ENCODE measurements at places on chromosomes 3 and 15.

- DNase-seq: no peak
These were observed 1.8 kb upstream of the ZBTB38 start for GRCh38 chr3:141366285-141367037.

GRCh38 chr3:159928071-159928491 is 60.6 kb upstream of the IL12A start:
- DNase-seq: no peak

DNA sequence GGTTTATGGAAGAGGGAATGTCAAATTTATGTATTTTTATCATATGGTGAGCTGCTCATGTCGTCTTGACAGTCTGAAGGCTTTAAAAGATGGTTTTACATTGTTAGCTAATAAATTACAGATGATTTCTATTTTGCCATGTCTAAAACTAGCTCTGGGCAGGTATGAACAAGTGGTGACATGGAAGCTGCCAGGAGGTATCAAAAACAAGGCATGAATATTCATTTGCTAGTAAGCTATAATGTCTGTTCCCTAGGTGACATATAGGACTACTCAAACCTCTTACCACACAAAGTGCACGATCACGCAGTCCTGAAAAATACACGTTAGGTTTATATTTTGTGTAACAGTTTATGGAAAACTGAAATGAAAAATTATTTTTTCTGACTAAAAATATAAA is 34.8 kb downstream of the ST3GAL6 start:
- no peak for DNase-seq

DNA sequence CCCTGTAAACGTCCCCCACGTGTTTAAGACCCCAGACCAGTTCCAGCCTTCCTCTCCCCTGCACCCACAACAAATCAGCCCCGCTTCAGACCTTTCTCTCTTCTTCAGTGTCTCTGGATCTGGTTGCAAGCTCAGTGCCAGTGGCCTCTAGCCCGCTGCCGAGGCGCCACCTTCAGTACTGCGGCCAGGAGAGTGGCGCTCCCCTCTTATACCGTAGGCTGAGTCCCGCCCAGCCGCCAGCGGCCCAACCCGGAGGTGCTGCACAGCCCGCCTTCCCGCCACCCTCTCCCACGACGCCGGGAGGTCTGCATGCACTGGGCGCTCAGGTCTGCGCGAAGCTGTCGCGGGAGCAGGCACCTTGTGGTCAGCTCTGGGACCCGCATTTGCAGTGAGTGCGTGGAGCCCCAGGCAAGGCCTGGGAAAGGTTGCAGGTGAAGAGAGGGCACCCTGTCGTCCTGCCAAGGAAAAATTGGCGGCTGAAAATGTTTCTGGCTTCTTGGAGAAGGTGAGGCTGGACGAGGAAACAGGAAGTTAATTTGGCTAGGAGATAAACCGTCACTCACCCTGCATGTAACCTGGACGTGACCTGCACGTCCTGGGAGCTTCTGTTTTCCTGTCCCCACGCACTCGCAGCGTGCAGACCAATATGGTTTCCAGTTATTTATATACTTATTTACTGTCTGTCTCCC is at the start of gene C2CD4B:
TSS of gene C2CD4B (minus strand) at position 182 of the 689 bp plus-strand sequence. CDS start 301 bp downstream, outside the sequence.
- DNase-seq: no peak

- DNase-seq: no peak
These were observed 61.5 kb downstream of the P3H2 start for GRCh38 chr3:190059242-190059590.

- no peak for DNase-seq
These were observed 29.6 kb downstream of the PPP4R2 start for GRCh38 chr3:73026111-73026759.

GRCh38 chr15:78726870-78727551 is 84.3 kb downstream of the ADAMTS7 start:
- DNase-seq: no peak

- no peak for DNase-seq
These were observed 13.5 kb downstream of the VIPR1 start for GRCh38 chr3:42515976-42516375.

DNA sequence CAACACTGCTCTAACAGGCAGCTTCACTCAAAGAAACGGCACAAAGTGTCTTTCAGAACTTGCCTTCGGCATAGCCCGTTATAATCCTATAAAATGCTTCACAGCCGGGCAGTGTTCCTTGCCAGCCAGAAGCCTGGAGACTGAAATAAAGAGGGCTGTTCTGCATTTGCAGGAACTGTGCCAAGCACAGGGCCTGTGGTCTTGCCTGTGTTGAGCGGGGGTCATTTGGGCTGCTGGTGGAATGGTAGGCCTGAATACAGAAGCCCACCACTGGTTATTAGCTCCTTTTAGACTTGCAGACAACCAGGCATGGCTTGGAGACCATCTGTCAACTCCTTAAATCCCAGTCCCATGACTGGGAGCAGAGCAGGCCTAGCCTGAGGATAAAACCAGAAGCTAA is 4.7 kb upstream of the ARHGEF3 start:
- no peak for DNase-seq

DNA sequence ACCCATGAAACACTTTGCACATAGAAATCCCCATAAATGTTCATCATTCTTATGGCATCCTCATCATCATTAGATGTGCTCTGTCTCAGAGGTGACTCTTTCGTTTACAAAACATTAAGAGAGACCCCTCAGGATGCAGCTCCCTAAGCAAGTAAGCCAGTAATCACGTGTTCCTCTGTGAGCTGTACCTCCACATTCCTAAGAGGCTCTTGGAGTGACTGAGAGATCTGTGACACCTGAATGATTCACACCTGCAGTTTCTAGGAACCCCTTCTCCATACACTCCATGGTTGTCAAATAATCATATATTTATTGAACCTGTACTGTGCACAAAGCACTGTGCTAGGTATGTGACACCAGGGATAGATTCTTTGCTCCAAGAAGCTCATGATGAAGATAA is 602.4 kb downstream of the UNC13C start:
- no peak for DNase-seq

DNA sequence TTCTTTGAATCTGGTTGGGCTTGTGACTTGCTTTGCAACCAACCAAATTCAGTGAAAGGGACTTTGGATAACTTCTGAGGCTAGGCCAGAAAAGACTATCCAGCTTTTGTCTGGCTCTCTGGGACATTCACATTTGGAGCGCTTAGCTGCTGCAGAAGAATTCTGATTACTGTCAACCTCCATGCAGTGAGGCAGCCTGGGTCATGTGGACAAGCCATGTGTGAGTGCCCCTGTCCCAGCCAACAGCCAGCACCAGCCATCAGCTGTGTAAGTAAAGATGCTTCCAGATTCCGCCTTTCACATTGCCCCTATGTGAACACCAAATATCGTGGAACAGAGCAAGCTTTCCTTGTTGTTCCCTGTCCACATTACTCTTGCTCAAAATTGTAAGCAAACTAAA is 12.9 kb upstream of the TNFAIP8L3 start:
- no peak for DNase-seq

DNA sequence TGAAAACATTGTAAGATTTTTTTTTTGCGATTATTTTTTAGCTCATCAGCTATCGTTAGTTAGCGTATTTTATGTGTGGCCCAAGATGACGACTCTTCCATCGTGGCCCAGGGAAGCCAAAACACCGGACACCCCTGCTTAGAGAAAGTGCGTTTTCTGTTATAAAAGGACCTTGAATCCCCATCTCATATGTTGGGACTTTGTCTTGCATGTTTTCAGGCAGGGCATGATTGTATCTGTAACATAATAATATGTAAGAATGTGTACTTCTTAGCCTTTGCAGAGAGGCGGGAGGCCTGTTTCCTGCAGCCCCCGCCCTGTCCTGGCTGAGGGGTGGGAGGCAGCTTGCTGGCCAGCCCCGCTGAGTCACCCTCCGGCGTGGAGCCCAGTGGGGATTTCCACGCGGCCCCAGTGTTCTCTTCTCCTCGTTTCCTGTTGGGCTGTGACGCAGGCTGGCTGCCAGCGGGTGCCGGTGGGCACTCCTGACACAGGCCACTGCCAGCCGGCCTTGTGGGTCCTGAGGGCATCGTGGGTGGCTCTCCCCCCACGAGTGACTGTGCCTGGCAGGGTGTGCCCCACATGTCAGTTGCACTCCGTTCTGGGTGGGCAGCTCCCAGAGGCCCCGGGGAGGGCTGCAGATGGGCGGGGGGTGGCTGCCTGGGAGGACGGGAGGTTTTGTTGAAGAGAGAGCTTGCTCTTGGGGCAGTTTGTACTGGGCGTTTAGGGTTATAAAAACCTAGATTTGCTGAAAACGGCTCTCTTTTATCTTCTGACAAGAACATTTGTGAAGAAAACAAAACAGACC is 55.6 kb downstream of the SMAD3 start:
- no peak for DNase-seq

GRCh38 chr3:184712248-184713039 is 580 bp upstream of the MAGEF1 start:
- DNase-seq: no peak

Measured in GM19239 (cell line).